ENCODE measurements at places on chromosomes 11 and 22.
A peak's percentile ranks its signal among the peaks of the same experiment; 100 is the strongest.

- DNase-seq: peak; percentile 68
These were observed 29.1 kb downstream of the TSPAN18 start for GRCh38 chr11:44755556-44756523.

- peak; percentile 9 for DNase-seq
These were observed 43.5 kb downstream of the GGTLC2 start for GRCh38 chr22:22687638-22688500.

- peak; percentile 83 for DNase-seq
These were observed 131.9 kb downstream of the SHANK2 start for GRCh38 chr11:71120471-71120896.

- DNase-seq: no peak
These were observed 17.0 kb downstream of the LAYN start for GRCh38 chr11:111557425-111558111.

GRCh38 chr11:92758241-92758780 lies 211.1 kb upstream of the MTNR1B start:
- DNase-seq: no peak
